Cerebellum (tissue), 4 donors: ENCODE measurements at places on chromosomes 16 and 17. TPM values are rescaled to one million over a fixed set of nuclear protein-coding genes. Genes with fewer than 3 reads are reported as not detected.

DNA sequence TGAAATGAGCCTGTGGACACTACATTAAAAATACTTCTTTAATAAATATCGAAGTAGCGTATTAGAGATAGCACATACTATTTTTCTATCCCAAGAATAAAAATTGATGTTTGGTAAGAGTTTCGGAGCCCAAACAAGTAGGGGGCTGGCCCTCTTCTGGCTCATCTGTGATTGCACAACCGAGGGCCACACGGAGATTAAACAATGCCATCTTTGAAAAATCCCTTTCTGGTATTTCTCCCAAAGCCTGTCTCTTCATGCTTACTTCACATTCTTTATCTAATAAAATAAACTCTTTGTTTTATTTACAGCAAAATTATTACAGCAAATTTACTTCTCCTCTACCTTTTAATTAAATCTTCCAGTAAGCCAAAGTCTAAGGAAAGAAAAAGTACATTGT, 9.6 kb upstream of the MYH11 start:
- DNase-seq = no peak

GRCh38 chr17:55056526-55056925, 88.0 kb downstream of the STXBP4 start:
- peak; percentile 2 for DNase-seq

ANKRD40 gene
- 22.2 TPM for total RNA-seq

C16orf86 gene
- total RNA-seq = 1.4 TPM

GRCh38 chr16:67608364-67608763, 36.6 kb upstream of the CARMIL2 start:
- DNase-seq = no peak

NXN gene
- 36.2 TPM for total RNA-seq

DNA sequence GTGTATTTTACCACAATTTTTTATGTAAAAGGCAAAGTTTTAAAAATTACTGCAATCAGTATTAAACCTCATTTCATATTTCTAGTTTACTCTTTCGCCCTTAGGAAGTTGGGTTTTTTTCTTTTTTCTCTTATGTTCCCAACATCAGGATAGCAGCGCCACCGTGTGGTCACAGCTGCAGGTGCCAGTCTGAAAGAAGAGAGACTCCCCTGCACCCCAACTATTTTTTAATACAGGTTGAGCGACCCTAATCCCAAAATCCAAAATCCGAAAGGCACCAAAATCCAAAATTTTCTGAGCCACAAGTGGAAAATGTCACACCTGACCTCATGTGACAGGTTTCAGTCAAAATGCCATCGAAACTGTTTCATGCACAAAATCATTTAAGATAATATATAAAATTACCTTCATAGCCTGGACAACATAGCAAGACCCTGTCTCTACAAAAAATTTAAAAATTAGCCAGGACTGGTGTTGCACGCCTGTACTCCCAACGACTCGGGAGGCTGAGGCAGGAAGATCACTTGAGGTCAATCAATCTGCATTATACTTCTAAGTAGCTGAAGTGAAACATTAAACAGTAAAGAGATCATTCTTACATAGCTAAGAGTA, 21.8 kb upstream of the ASGR2 start:
- DNase-seq = peak; percentile 63

TNS4 gene
- total RNA-seq = not detected

MYH1 gene
- 0.18 TPM for total RNA-seq

- no peak for DNase-seq
Measured at GRCh38 chr16:87570938-87571867, 31.1 kb upstream of the JPH3 start.

- no peak for DNase-seq
Measured at GRCh38 chr17:78154903-78155811, 9.0 kb downstream of the C17orf99 start.
